ENCODE measurements at places on chromosomes 7 and 10.

DNA sequence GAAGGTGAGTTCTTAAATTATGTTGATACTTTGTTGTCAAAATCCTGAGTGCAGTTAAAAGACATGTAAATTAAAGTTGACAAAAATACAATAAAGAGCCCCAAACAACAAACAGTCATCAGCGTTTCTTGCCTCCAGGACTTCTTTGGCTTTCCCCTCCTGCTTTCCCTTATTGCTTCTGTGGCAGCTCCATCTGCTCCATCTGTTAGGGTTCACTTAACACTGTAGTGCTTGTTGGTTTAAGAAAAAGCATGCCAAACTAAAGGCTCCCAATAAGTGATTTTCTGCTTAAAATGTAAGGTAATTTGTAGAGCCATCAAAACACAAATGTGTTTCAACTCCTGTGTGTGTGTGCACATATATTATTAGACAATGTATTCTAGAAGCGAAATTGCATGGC, 254.3 kb upstream of the GNAI1 start:
- no peak for DNase-seq

GRCh38 chr10:115654961-115655360, 561.8 kb downstream of the ATRNL1 start:
- DNase-seq: no peak

GRCh38 chr7:70190281-70190680, 592.0 kb downstream of the AUTS2 start:
- no peak for DNase-seq

- DNase-seq: no peak
Observed at GRCh38 chr10:98745645-98746044, 298.9 kb upstream of the HPS1 start.

DNA sequence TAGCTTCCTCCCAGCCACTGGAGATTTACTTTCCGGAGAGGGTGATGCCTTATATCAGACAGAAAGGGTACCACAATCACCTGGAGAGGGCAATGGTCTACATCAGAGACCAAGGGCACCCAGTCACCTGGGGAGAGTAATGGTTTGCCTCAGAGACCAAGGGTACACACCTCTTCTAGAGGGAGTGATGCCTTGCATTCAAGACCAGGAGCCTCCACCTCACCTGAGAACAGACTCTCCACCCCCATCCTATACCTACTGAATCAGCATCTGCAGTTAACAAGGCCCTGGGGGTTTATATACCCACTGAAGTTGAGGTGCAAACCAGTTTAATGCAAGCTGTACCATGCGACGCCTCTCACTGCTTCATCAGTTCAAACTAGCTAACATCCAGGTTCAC, 270.2 kb upstream of the IGFBP3 start:
- no peak for DNase-seq

DNA sequence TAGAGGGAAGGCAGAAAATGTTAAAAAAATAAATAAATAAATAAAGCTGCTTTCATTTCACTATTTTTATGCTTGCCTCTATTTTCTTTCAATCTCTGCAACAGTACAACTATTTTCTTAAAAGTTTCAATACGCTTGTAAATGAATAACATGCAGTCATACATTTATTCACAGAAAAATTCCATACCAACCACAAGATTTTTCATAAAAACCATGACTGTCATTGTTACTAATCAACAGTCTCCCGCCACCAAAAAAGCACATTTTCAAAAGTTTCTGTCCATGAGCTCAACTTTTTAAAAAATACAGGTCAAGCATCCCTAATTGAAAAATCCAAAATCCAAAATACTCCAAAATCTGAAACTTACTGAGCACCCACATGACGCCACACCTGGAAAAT, 5.3 kb downstream of the PARD3 start:
- DNase-seq: no peak

DNA sequence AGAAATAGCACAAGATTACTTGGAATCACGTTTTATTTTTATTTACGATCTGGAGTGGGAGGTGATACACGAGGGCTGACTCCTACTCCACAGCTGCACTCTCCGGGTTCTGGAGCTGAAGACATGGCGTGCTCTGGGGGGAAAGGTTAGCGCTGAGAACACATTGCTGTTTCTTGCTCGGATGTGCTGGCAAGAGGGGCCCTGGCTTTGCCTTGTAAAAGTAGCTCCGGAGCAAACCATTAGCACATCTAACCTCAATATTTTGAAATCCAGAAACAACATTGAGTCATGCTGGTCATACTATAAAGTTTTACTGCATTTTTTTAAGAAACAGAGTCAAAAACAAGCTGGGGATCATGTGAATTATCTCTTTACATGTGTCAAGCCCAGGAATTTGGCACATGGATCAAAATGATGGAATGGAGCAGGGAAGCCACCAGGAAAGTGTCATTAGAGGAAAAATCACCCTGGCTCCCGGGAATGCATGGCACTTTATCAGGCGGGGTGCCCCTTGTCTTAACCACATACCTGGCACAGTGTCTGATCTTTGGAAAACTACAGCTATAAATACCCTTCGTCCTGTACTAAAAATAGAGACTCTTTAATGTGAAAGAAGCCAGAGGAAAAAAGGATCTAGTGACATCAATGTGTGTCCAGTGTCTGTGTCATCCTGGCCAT, 31.6 kb upstream of the LYZL1 start:
- no peak for DNase-seq

- DNase-seq: no peak
Observed at GRCh38 chr10:104622598-104623209, 18.4 kb upstream of the SORCS3 start.

GRCh38 chr10:16155834-16156233, 281.0 kb upstream of the PTER start:
- DNase-seq: no peak

DNA sequence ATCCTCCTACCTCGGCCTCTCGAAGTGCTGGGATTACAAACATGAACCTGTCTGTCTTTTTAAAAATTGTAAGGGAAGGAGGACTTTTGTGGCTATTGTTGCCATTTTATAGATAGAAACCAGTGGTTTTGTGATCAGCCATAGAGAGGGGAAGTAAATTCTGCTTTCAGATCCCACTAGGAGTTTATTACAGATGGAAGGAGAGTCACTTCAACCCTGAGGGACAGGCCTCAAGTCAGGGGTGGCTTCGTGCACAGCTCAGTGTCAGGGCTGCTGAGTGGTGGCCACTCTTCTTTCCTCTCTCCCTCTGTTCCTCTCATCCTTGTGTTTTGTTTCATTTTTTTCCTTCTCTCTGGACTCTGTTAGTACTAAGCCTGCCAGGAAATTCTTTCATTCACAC, 60.8 kb downstream of the OGDH start:
- DNase-seq: no peak

GRCh38 chr10:116271593-116272439, 1.2 kb downstream of the GFRA1 start:
- DNase-seq: no peak

DNA sequence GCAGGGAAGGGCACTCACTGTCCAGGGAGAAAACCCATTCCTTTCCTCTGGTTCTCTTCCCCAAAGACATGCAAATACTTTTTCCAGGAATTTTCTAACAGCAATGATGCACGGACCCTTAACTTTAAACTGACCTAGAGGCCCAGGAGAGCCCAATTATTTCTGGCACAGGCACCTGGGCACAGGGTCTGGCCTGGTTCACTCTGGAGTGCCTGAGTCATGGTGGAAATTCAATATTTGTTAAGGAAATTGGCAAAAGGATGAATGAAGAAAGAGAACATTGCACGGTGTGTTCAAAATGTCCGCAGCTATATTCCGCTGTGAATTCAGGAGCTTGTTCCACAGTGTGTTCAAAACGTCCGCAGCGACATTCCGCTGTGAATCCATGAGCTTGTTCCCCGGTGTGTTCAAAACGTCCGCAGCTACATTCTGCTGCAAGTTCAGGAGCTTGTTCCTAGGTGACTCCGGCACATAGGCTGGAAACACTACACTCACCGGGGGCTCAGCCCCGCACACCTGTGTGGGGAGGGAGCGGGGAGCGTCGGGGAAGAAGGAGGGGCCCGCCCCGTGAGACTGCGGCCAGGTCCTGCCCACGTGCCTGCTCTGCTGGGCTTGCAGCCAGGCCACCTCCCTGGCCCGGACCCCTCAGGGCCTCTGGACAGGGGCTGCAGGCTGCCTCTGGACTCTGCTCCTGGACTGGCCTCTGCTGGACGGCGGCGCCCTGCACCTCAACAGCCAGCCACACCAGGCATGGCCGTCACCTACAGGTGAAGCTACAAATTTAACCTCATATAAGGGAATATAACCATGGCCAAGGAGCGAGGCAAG, 72.0 kb upstream of the FAM20C start:
- DNase-seq: no peak

GRCh38 chr7:5045558-5046396, at the start of gene RBAK:
Gene RBAK, plus strand, starts transcription at chr7:5045860. Its CDS starts 2,217 bp downstream, at chr7:5048077.
- peak; percentile 91 for DNase-seq

- DNase-seq: no peak
Observed at GRCh38 chr7:41792120-41792519, 89.2 kb upstream of the INHBA start.

DNA sequence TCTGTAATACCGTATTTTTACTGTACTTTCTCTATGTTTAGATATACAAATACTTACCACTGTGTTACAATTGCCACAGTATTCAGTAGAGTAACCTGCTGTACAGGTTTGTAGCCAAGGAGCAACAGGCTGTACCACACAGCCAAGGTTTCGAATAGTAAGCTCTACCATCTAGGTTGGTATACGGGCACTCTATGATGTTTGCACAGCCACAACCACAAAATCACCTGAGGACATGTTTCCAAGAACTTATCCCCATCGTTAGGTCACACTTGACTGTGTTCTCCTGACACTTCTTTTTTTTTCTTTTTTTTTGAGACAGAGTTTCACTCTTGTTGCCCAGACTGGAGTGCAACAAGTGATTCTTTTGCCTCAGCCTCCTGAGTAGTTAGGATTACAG, 134.6 kb upstream of the TRIM24 start:
- no peak for DNase-seq

DNA sequence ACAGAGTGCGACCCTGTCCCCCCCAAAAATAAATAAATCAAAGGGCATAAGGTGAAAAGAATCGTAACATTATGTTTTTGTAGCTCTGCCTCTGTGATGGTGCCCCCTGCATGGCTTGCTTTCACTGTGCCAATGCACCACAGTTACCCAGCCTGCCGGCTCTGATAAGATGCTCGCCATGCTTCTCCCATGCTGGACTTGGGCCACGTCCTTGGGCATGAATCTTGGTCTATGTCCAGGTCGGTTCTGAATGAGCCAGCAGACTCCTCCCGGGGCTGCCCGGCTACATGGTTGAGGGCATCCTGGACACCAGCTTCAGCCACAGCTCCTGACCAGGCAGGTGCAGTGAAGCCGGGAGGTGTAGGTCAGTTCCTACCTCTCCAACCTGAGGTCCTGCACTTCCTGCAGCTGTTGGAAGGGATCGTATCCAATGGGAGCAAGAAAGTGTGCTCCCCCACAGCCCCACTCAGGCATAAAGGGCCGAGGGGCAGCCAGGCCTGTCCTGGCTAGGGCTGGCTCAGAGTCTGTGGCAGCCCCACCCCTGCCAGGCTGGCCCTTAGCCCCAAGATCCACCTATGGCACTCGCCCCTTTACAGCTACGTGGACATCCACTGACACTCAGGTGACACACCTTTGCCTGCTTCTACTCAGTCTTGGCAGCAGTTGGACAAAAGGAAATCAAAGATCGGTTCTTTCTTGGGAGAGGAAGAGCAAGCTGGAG, 34.1 kb downstream of the CHST3 start:
- no peak for DNase-seq

- no peak for DNase-seq
Observed at GRCh38 chr7:81925530-81925929, 155.7 kb upstream of the HGF start.

- DNase-seq: no peak
Observed at GRCh38 chr10:52232561-52233350, 81.3 kb upstream of the DKK1 start.

DNA sequence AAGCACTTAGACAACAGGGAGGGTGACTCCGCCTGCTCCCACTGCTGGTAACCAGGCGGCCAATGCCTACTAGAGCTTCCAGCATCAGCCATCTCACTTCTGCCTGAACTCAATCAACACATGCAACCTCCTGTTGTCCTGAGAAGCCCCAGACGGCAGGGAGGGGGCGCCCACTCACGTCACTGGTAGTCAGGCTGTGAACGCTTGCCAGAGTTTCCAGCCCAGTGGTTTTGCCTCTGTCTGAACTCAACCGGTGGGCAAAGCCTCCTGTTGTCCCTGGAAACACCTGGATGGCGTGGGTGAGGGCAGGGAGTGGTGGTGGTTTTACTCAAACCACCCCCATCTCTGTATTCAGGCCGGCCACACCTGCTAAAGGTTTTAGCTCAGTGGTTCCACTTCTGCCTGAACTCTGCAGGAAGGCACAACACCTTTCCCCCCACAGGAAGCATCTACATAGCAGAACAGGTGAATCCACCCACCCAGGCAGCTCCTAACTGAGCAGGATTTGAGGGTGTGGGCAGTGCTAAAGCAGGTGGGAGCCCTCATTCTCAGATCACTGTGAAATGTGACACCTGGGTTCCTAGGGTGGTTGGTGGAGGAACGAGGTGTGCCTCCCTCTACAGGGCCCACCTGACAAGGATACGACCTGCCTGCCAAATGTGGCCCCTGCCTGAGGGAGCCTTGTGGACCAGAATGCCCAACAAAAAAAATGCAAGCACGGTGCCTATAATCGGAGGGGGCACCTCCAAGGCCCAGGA, 563.0 kb upstream of the SEMA3D start:
- no peak for DNase-seq

- DNase-seq: no peak
Observed at GRCh38 chr7:68074242-68074641, 1077.6 kb downstream of the TYW1 start.

DNA sequence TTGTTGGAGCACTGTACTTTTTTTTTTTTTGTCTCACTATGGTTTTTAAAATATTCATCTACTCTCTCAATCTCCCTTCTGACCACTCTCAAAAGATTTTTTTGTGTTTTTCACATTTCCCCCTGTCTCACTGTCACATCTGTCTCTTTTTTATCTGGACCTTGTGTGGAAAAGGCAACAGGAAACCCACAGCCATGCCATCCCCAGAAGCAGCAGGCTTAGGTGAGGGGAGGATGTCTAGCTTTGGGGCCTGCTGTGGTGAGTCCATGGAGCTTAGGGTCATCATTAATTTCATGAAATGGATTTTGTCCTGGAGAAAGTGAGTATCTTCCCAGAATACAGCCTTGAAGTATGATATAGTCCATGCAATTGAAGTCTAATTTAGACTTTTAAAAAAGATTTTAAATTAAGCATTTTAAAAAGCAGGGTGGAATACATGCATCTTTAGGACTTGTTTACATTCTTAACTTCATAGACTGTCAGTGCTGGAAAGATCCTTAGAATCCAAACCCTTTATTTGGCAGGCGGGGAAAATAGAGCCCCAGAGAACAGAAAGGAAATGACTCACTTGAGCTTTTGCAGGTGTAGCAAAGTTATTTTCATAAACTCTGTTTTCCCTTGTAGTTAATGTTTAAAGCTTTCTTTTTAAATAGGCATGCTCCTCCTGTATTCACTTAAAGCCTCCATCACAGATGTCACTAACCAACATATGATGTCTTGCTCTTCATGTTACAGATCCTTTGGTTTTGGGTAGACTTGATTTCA, 25.1 kb downstream of the MINDY4 start:
- DNase-seq: no peak

- peak; percentile 31 for DNase-seq
Observed at GRCh38 chr7:29989257-29989995, at the start of gene SCRN1. Gene SCRN1, minus strand, starts transcription at chr7:29989801. Its CDS starts 20,734 bp downstream, at chr7:29969067.

- DNase-seq: no peak
Observed at GRCh38 chr10:101781984-101782810, 1.0 kb downstream of the NPM3 start.
